Fibroblast of mammary gland (primary cell): ENCODE measurements at places on chromosomes 1 and 21.

- DNase-seq = peak; percentile 50
Measured at GRCh38 chr1:61853583-61853982, 111.3 kb downstream of the PATJ start.

DNA sequence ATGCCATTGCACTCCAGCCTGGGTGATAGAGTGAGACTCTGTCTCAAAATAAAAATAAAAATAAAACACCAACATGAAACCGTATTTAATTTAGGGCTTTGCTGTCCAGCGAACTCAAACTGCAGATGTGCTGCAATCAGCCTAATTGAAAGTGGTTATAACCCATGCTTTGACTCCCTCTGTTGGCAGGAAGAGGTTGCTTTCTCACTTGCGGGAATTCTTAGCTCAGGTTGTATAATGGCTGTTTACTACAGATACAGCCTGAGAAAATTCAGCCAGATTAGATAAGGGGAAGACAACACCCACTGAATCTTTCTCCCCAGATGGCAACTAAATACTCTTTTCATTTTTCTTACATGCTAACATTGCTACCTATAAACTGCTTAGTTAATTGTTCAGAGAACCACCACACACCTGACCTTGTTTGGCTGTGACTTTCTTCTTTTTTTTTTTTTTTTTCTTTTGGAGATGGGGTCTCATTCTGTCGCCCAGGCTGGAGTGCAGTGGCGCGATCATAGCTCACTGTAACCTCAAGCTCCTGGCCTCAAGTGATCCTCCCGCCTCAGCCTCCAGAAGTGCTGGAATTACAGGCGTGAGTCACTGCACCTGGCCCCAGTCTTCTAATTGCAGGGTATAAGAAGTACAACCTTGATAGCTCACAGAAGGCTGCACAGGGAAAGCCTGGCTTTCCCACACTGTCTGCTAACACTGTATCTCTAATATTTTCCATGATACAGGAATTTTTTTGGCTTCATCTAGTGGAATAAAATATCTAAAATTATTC is 34.6 kb downstream of the DNTTIP2 start:
- DNase-seq = peak; percentile 86

GRCh38 chr21:42731264-42732032 is 78.0 kb downstream of the PDE9A start:
- DNase-seq = no peak

DNA sequence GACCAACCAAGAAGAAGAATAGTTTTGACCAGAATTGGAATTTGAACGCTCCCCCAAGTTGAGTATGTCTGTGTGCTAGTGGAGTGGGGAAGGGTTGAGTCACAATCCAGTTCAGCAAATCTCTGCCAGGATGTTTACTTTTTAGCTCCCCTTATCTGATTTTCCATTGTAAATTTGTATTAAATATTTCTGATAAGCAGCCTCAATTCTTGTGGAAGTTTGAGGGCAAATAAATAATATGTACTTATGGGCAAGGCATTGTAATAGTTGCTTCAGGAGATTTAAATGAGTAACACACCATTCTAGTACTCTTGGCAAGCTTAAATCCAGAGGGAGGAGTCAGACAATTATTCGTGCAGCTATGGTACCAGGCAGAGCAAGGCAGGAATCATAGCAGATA is 14.4 kb downstream of the CXADR start:
- DNase-seq = no peak

DNA sequence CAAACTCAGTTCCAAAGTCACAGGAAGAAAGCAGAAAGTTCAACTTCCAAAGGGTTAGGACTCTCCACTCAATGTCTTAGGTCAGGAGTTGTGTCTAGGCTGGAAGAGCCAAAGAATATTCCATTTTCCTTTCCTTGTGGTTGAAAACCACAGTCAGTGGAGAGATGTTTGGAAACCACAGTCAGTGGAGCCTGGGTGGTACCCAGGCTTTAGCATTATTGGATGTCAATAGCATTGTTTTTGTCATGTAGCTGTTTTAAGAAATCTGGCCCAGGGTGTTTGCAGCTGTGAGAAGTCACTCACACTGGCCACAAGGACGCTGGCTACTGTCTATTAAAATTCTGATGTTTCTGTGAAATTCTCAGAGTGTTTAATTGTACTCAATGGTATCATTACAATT is 11.7 kb downstream of the ATF3 start:
- no peak for DNase-seq

DNA sequence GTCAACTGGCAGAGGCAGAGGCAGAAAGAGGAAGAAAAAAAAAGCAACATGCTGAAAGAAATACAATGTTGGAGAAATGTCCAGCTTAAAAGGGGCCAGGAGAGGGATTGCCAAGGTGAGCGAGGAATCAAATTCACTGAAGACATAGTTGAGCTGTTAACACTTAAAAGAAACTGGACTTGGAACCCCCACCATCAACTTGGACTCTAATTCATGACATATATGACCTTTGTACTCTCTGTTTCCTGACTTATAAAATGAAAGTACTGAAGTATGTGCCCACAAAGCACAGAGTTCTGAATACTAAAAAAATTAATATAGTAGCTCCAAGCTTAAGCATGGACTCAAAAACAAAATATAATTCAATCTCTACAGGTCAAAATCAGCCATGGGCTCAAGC is 16.1 kb downstream of the PRR9 start:
- DNase-seq = no peak

DNA sequence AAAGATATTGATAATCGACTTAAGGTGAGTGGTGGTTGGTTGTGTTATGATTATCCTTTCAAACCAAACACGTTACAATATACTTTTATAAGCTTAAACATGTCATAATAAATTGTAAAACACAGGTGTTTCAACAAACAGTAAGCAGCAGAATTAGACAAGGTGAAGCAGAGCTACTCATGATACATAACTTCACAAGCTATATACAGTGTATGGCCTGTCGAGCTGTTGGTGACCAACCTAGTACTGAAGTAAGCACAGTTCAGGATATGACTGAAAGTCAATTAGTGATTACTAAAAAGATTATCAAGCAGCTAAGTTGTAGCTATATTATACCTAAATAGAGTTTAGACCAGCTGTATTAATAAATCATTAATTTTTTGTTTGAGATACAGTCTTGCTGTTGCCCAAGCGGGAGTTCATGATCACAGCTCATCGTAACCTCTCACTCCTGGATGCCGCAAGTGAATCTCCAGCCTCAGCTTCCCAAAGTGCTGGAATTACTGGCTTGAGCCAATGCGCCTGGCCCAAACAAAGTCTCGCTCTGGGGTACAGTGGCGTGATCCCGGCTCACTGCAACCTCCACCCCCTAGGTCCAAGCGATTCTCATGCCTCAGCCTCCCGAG is 148.1 kb downstream of the EIF4G3 start:
- DNase-seq = no peak

DNA sequence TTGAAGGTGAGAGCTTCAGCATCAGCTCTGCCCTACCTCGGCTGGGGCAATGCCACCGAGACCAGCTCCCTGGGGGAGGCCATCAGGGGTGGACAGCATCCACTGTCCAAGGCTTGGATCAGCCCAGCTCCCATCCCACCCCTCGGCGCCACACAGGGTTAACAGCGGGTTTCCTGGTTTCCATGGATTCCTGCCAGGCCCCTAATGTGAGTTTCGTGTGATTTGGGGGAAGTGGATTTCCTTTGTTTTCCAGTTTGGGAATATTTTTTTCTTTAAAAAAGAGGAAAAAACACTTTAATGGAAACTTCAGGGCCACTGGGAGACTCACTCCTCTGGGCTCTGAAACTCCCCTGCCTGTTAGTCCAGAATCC is 34.3 kb downstream of the CASZ1 start:
- no peak for DNase-seq

DNA sequence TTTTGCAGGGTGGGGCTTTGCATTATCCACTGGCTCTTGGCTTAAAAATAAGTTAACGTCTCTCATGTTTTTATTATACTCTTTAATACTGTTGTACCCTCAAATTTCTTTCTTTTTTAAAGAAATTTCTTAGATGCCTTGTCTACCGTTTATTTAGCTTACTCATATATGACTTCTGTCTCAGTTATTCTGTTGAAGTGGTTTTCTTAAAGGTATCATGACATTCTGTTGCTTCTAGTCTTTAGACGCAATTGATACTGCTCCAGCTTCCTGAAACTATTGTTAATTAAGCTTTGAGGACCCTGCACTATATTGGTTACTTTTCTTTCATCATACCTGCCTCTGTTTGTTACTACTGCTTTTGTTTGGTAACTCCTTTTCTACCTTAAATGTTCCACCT is 11.7 kb downstream of the PKN2 start:
- DNase-seq = no peak

DNA sequence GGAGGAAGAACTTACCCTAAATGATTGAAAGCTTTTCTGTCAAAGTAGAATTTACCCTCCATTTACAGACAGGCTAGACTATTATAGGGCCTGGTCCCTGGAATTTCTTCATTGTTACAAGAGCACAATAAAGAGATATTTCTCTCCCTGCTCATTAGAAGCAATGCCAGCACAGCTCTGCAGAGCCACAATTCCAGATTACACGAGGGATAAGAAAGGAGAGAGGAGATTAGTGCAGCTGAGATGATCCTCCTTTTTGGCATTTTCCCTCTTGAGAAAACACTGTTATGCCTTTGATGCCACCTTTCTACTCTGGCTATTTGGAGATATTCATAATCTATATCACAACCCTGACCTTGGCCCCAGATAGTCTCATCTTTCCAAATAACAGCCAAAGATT is 1119.5 kb upstream of the TMPRSS15 start:
- DNase-seq = no peak

GRCh38 chr1:196148367-196148970 is 459.8 kb downstream of the KCNT2 start:
- peak; percentile 62 for DNase-seq

DNA sequence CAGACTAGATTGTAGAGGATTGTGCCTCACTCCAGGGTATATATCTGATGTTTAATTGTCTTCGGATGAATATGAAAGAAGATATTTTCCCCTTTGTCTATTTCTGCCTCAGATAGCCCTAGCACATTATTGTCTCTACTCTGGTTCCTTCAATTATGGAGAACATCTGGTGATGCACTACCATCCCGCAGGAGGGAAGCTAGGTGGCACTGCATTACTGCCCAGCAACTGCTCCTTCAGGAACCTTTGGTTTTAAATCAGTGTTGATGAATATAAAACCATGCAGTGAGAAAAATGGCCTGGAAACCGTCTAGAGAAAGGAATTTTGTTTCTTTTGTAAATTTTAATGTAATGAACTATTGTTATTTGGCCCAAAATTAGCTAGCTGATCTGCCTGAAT is 68.5 kb downstream of the GPR88 start:
- peak; percentile 71 for DNase-seq

DNA sequence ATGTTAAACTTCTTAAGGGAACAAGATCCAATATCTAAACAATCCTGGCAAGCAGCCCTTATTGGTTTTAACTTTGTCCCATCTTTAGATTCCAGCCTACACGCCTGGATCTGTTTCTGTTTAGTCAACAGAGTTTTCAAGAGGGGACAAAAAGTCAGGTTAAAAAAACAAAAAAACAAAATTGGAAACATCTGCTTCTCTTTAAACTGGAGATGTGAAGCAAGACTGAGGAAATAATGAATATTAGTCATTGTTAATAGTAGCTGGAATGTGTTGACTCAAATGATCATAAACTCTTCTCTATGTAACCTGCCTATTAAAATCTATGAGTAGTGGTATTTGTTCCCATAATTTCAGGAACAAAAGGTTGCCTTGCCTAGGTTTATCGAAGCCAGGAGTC is 55.0 kb downstream of the NID1 start:
- DNase-seq = peak; percentile 99

DNA sequence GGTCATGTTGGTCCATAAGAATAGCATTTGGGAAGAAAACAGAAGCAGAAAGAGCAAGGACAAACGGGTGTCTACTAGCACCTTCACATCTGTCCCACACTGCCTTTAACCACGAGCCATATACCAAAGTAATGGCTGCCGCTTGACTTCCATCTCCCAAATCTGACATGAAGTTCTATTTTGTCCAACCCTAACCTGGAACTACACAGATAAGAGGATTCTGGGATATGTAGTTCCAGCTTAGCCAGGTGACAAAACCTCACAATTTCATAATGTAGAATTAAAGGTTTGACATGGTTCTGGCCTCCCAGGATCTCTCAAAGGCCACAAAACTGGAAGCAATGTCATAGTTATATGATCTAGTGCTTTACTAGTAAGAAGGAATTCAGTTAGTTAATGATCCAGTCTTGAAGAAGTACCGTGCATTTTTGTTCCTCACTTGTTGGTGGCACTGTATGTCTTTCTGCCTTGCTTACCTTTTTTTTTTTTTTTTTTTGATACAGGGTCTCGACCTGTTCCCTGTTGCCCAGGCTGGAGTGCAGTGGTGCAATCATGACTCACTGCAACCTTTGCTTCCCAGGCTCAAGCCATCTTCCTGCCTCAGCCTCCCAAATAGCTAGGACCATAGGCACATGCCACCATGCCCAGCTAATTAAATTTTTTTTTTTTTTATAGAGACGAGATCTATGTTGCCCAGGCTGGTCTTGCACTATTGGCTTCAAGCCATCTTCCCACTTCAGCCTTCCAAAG is 17.5 kb downstream of the PTGFRN start:
- DNase-seq = no peak

- DNase-seq = peak; percentile 100
Measured at GRCh38 chr21:29342363-29342957, 43.7 kb downstream of the BACH1 start.

GRCh38 chr1:33790577-33790976 is 73.3 kb upstream of the HMGB4 start:
- DNase-seq = no peak

DNA sequence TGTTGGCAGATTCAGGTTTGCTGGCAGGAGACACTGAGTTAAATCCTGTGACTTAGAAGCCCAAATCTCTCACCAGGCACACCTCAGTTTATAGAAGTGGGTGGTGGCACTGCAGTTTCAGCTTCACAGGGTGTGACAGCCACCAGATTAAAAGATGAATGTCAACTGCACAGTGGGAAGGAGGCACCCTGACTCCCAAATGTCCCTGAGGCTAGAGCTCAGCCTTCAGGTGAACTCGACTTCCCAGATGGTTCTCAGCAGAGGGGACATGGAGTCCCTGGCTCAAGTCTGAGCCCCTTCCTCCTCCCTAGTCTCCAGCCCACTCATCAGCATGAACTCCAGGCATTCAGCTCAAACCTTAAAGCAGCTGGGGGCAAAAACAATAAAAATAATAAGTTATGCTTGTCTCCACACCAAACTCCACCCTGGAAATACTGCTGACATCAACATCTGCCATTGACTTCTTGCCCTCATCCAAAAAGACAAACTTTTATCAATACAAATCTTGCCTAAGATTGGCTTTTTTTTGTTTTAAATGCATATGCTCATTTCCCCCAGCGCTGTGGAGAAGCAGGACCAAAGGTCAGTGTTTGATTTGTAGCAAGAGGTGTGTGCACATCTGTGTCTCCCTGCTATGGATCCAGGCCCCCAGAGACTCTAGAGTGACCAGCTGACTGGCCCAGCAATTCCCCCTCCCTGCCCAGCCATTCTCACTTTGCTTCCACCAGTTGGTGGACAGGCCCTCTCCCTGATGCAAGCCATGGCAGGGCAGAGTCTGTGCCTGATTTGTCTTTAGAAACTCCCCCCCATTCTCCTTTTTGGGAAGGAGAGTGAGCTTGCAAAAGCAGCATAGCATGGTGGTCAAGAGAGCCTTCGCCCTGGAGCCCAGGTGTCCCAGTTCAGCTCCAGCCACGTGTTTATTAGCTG is 18.5 kb upstream of the S100A7 start:
- DNase-seq = no peak
